Stimulated activated CD8-positive, alpha-beta memory T cell treated with anti-CD3 and anti-CD28 coated beads, Interleukin-7, amount 100 ng/mL, for 4 hours (primary cell): ENCODE measurements at places on chromosomes 5 and 9.

- DNase-seq = no peak
Observed at GRCh38 chr5:134258896-134259295, 33.0 kb upstream of the PPP2CA start.

- DNase-seq = no peak
Observed at GRCh38 chr5:147989239-147989638, 74.5 kb upstream of the SPINK5 start.

GRCh38 chr5:6714226-6715041 lies 1.2 kb downstream of the TENT4A start:
- DNase-seq = peak; percentile 26

DNA sequence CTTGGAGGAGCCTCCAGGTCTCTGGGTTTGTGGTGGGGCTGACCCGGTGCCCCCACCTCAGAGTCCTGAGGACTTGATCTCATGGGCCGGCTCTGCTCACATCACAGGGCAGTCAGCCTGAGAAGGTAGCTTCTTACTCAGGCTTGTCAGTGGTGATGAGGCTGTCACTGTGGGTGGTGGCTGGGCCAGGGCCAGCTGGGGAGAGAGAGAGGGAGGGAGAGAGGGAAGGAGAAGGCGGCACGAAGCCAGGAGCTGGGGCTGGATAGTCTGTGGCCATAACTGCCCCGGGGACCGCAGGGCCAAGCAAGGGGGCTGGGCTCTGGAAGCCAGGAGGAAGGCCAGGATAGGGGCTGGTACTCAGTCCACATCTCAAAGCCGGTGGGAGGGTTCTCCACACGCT lies 6.5 kb downstream of the NTNG2 start:
- no peak for DNase-seq

- DNase-seq = no peak
Observed at GRCh38 chr5:132050661-132051552, 9.5 kb upstream of the IL3 start.
